ENCODE measurements at places on chromosomes 12 and 14.

DNA sequence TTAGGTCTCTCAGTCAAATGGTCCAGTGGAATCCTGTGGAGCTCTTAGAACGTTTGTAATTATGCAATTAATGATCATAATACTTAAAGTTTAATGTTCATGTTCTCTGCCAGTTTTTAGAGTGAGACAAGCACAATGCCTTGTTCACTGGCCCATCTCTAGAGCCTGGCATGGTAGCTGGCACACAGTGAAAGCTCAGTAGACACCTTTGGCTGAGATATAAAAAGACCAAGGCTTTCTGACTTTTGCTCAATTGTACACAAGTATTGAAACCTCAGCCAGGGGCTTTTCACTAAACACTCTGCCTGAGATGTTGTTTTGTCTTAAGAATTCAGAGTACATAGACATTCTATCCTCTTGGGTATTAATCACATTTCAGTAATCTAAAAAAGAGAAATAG, 241.8 kb upstream of the ATP2B1 start:
- no peak for DNase-seq

GRCh38 chr14:30020687-30021086, 93.0 kb upstream of the PRKD1 start:
- no peak for DNase-seq

GRCh38 chr14:45134051-45134958, at the start of gene FKBP3:
FKBP3 (minus strand) TSS chr14:45134481; CDS start chr14:45134456, 25 bp downstream.
- DNase-seq: peak; percentile 99

GRCh38 chr12:106745181-106745745, 29.2 kb upstream of the RIC8B start:
- DNase-seq: no peak

- no peak for DNase-seq
Observed at GRCh38 chr12:129296671-129297070, 443.4 kb downstream of the GLT1D1 start.

- DNase-seq: peak; percentile 85
Observed at GRCh38 chr12:113245695-113246477, 24.6 kb downstream of the TPCN1 start.

DNA sequence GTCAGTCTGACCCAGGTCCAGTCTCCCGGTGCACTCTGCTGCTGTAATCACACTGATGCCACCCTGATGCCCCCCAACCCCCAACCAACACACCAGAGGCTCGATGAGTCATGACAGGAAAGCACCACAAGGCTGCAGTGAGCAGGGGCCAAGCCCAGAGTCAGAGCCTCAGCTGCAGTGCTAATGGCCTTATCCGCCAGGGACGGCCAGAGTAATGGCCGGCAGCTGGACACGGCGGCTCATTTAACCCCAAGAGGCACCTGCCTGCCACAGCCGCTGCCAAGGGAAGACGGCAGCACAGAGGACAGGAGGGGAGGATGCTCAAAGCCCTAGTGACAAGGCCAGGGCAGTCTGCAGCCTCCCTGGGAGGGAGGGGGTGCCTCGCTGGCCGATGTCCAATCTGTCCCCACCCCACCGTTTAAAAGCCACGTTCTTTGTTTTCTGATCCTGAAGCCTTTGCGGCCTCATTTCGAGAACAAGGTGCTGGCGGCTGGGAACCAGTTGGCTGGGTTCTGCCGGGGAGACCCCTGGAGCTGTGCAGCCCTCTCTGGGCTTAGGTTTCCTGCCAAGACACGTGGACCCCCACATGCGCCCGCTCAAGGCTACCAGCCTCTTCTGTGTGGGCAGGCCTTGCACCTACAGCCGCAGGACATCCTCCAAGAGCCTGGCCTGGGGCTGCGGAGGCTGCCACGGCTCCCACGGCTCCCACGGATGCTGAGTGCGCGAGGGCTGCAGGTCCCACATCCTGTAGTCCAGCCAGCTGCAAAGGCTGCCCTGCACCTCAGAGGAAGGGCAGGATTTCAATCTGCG, 13.1 kb downstream of the CCDC85C start:
- peak; percentile 41 for DNase-seq

DNA sequence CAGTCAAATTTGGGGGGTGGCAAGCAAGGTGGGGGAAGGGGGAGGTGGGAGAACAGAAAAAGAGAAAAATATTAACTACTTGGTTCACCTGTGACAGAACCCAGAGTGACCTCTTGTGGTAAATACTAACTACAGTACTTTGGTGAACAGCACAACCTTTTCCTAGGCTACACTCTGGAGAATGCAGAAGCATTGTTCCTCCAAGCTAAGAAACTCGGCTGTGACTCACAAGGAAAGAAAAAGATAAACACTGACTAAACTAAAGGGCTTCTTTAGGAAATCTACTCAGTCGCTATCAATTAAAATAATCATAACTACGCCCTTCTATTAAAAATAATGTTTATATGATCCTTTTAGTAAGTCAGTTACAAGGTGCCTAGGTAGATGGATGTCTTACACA, 5.4 kb downstream of the KCNH5 start:
- peak; percentile 73 for DNase-seq

- no peak for DNase-seq
Observed at GRCh38 chr14:97411938-97412612, 614.9 kb downstream of the VRK1 start.

GRCh38 chr14:32702562-32702961, 236.1 kb upstream of the NPAS3 start:
- peak; percentile 52 for DNase-seq

GRCh38 chr12:55718015-55718414, 2.2 kb downstream of the BLOC1S1 start:
- DNase-seq: no peak

DNA sequence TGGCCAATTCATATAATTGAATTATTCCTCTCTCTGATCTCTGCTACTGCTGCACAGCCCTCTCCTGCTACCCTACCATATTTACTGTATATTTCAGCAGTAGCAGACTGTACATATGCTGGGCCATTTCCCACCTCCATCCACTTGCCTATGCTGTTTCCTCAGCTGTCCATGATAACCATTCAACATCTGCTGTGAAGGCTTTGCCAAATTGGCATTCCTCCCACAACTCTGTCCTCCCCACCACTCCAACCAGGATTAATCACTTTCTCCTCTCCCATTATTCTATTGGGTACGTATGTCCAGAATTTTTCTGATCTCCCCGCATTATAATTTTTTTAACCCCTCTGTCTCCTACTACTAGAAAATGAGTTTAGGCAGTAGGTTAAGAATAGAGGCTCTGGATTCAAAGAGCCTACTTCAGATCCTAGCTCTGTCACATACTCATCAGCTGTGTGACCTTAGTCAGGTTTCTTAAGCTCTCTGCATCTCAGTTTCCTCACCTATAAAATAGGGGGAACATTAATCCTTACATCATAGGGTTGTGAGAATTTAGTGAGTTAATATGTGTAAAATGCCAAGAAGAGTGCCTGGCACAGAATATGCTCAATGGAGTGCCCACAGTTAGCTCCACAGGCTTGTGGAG, 123.3 kb downstream of the KICS2 start:
- peak; percentile 94 for DNase-seq

DNA sequence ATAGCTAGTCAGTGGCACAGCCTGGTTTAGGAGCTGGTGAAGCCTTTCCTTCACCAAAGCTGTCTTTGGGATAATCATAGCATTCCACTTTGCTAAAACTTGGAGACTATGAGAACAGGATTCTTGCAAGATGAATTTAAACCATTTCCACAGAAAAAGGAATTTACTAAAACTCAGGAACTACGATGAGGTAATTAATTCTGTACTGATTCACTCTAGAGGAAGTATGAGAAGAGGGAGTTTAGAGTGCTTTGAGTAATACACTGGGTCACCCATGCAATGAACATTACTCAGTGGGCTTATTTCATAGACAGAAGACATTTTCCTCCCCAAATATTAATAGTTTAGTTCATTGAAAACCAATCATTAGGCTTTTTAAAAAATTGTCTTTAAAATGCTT, 73.0 kb downstream of the RMST start:
- no peak for DNase-seq

GRCh38 chr14:23300687-23301223, 1.9 kb downstream of the PPP1R3E start:
- no peak for DNase-seq

- DNase-seq: peak; percentile 14
Observed at GRCh38 chr14:64069634-64070359, 217.0 kb downstream of the SYNE2 start.

GRCh38 chr14:94171208-94171607, 2.9 kb upstream of the PPP4R4 start:
- DNase-seq: peak; percentile 27

DNA sequence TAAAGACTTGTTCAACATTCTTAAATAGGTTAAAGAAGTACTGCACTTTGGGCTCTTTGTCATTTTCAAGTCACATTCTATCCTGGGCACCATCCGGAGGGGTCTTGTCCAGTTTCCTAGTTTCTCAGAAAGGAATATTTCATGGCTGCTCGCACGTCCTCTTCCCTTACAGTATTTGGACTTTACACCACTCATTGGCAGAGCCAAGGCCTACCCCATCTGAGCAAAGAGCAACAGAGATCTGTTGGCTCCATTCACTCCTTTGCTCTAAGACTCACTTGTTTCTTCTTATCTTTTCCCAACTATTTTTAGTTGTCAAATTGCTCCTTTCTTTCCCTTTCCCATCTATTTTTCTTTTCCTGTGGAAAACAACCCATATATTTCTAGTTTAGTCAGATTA, 118.2 kb downstream of the CRADD start:
- no peak for DNase-seq

DNA sequence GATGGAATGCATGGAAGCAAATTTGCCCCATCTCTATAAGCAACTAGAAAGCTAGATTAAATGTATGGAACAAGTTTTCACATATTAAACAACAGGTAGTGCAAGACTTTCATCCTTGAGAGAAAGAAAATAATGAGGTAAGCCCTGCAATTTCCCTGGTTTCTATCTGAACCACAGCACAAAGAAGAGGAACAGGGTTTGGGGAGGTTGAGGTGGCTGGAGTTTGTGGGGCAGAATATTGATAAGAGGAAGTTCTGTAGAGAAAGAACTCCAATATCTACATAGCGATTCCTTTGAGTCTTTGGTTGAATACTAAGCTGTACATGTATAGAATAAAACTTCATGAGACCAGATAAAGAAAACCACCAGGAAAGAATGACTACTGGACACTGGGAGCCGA, 96.3 kb upstream of the CCND2 start:
- DNase-seq: no peak
